M059J (cell line): ENCODE measurements at places on chromosomes 13 and 19. TPM values are rescaled to one million over a fixed set of nuclear protein-coding genes. Genes with fewer than 3 reads are reported as not detected.

GRCh38 chr13:33083054-33083453, 66.8 kb downstream of the KL start:
- no peak for DNase-seq

- no peak for DNase-seq
Measured at GRCh38 chr19:55902080-55902751, 29.9 kb downstream of the NLRP13 start.

DNA sequence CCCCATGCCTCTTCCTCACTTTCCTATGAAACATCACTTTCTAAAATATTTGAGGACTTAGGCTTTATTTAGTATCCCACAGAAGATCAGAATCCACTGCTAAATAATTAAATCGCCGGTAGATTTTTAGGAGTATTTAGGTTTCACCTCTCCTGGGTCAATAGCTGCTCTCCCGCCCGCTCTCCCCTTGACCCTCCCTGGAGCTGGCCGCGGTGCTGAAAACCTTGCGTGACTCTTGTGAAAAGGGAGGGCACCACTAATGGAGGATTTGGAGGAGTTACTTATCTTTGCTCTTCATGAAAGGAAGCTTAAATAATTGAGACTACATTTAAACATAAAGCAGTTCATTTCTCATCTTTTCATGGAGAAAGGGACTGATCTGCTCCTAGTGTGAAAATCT, 14.1 kb downstream of the POU4F1 start:
- peak; percentile 18 for DNase-seq

DNA sequence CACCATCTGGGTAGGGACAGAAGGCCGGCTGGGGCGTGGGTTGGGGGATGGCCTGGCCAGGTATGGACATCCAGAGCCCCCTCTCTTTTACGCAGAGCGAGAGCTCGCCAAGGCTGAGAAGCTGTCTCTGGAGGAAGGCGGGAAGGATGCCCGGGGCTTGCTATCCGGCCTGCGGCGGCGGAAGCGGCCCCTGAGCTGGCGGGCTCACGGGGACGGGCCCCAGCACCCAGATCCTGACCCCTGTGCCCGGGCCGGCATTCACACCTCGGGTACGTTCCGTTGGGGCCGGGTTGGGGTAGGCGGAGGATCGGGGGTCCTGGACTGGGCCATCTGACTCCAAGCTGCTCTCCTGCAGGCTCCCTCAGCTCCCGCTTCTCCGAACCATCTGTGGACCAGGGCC, 8.7 kb upstream of the SCN1B start:
- DNase-seq = no peak

GRCh38 chr19:57719424-57719823, 8.0 kb downstream of the ZNF671 start:
- no peak for DNase-seq

GRCh38 chr19:50332244-50333038, 3.3 kb upstream of the KCNC3 start:
- no peak for DNase-seq

GRCh38 chr19:19568802-19569756, 31.0 kb downstream of the CILP2 start:
- peak; percentile 84 for DNase-seq

- DNase-seq = no peak
Measured at GRCh38 chr13:111316161-111316730, 4.2 kb upstream of the TEX29 start.

DNA sequence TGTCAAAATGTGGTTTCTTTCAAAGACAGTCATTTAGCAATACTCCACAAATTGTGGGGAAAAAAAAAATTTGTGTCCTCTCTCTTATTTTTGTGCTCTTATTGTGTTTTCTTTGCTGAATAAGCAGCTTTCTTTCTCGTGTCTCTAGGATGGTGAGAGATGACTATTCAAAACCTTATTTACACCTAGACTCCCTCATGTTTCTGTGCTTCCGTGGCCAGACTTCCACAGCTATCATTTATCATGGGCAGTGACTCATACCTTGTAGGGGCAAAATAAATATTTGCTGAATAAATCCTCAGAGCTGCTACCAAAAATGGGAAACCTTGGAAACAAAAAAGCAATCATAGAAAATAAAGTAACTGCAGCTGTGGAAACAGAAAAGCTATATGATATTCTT, 204.9 kb upstream of the MIR17HG start:
- peak; percentile 14 for DNase-seq

GRCh38 chr13:86403181-86403580, 604.0 kb upstream of the SLITRK6 start:
- no peak for DNase-seq

DNA sequence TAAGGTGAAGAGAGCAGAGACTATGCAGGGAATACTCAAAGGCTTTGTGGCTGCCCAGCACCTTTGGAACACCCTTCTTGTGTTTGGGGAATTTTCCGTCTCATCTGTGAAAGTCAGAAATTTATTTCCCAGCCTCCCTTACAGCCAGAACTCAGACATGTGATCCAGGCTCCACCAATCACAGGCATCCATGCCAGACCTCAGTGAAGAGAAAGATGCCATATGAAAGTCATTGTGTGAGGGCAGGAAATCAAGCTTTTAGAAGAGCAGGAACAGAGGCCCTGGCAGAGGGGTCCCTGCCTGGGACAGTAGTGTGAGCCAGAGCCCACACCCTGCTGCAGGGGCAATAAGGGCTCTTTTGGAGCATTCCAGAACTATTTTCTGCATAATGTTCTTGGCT, 12.1 kb downstream of the CCDC70 start:
- no peak for DNase-seq

GRCh38 chr13:94112227-94112626, 367.3 kb downstream of the DCT start:
- DNase-seq = peak; percentile 63

DNA sequence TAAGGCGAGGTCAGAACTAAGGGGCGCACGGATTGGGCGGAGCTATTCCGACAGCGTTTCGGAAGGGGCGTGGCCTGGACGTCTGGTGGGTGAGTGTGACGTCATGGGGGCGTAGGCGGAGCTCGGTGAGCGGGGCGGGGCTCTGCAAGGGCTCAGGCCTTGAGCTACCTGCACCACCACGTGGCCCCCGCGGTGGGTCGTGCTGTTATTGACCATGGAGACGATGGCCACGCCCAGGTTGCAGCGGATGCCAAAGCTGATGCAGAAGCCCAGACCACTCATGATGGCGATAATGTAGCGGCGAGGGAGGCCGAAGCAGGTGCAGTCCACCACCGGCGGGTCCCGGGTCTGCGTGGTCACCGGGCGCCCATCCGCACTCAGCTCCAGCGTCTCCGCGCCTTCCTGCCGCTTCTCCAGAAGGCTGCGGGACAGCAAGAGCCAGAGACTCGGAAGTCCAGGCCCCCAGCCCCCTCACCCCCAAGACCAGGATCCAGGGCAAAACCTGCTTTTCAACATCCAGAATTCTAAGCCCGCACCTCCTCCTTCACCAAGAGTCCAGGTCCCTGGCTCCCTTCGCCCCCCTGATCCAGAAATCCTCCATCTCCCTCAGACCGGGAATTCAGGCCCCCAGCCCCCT, 4.8 kb downstream of the SLC17A7 start:
- no peak for DNase-seq

DNA sequence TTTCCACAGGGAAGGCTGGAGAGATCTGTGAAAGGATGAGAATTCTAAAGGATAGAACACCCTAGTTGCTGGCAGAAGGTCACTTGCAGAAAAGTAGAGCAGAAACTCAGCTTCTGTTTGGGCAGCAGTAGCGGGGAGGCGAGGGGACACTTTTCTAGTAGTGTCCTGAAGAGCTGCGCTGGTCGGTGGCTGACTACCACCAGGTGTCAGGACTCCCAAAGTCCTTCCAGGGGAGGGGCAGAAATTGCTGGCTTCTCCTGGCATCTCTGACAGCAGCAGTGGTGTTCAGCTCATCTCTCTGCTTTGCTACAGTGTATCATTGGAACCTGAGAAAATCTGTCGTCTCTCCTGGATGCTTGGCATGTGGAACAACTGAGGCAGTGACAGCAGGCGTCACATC, 120.9 kb downstream of the ZDHHC20 start:
- no peak for DNase-seq

DNA sequence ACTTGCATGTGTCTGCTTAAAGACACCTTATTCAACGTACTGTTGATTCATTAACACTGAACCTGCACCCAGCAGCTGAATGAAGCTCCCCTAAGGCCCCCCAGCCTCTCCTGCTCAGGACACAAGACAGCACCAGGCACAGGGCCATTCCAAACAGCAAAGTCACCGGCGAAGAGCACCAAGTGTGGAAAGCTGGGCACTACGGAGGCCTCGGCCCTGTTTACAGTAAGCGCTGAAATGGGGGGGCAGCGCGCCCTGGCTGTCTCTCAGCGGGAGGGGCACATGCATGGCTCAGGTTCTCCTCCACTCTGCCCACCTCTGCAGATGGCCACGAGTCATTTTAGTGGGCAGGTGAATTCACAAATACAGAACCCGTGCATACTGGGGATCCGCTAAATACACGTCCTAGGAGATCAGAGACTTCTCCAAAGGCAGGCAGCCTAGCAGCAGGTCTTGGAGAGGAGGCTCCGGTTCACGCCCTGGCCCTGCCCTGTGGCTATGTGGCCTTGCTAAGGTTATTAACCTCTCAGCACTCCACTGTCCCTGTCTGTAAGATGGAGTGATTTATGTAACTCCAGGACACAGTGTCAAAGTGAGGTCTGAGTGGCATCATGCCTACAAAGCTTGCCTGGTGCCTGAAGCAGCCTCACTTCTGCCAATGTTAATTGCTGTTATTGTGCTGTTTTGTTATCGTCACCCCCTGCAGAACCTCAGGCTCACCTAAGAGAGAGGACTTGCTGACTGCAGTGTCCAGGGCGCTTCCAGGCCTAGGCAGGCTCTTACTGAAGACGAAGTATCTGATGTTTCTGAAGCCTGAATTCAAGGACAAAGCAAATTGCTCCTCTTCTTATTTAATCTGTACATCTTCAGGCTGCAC, 207.4 kb upstream of the SOX1 start:
- no peak for DNase-seq

GRCh38 chr19:43624933-43625332, 5.5 kb upstream of the ZNF428 start:
- DNase-seq = no peak

- no peak for DNase-seq
Measured at GRCh38 chr13:46526740-46527139, 26.2 kb upstream of the LRCH1 start.

GRCh38 chr13:109760402-109760801, 26.0 kb downstream of the IRS2 start:
- no peak for DNase-seq

GRCh38 chr13:97179501-97179900, 42.6 kb upstream of the MBNL2 start:
- DNase-seq = no peak

- no peak for DNase-seq
Measured at GRCh38 chr13:28820099-28821051, at the start of gene MTUS2. MTUS2 (plus strand) TSS chr13:28820339.

GRCh38 chr19:5988517-5989387, 10.8 kb upstream of the RANBP3 start:
- DNase-seq = no peak

The FGF22 gene
- total RNA-seq = not detected in 2 replicates

The F2RL3 gene
- not detected in 2 replicates for total RNA-seq

The BCAM gene
- total RNA-seq = 23.3 and 49.5 TPM in 2 replicates

The ZNF841 gene
- 18.4 and 33.3 TPM in 2 replicates for total RNA-seq

The ATP4A gene
- not detected in 2 replicates for total RNA-seq

The SNRPD2 gene
- 294 and 342 TPM in 2 replicates for total RNA-seq

The ZNF223 gene
- 4.4 and 8.6 TPM in 2 replicates for total RNA-seq

The SRRM5 gene
- 0.05 and 0.30 TPM in 2 replicates for total RNA-seq

The ZNF135 gene
- total RNA-seq = 1.8 and 2.0 TPM in 2 replicates

The C19orf47 gene
- total RNA-seq = 7.2 and 14.6 TPM in 2 replicates

The EHD2 gene
- total RNA-seq = 34.0 and 91.2 TPM in 2 replicates

The CASP14 gene
- total RNA-seq = not detected in 2 replicates

The ZNF90 gene
- 0.42 and 0.49 TPM in 2 replicates for total RNA-seq

The MEDAG gene
- total RNA-seq = 0.07 and 0.12 TPM in 2 replicates

The SIGLEC9 gene
- 0.27 TPM in 1 of 2 replicates, not detected in the other for total RNA-seq
